ENCODE measurements at places on chromosomes 5 and 9.
A peak's percentile ranks its signal among the peaks of the same experiment; 100 is the strongest.

DNA sequence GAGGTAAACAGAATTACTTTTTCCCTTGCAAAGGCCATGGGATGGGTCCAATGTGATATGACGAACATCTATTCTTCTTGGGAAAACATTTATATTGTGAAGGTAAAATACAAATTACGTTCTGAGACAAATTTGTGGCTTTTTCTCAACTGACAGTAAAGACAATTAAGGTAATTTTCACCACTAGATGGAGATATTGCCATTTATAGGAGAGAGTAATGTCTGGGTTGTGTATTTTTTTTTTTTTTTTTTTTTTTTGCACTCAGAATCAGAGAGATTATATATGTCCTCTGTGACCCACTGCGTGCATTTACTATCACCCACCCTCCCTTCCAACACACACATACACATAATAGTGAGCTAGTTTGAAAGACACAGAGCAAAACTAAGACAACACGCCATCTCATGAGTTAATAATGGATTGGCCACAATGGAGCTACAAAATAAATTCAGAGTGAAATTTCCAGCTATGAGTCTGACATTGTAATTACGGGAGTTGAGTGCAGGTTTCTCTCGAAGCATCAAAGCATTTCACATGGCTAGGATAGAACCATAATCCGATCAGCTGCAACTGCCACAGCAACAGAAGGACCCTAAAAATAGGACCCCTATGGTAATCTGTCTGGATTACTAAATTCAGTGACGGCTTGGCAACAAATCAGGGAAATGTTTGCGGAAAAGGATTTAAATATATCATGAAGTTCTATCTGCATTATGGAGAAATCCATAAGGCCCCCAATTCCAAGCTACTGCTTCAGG is 49.2 kb downstream of the ANXA1 start:
- DNase-seq = peak; percentile 55

GRCh38 chr5:163730206-163730756 is 224.9 kb downstream of the MAT2B start:
- DNase-seq = no peak

DNA sequence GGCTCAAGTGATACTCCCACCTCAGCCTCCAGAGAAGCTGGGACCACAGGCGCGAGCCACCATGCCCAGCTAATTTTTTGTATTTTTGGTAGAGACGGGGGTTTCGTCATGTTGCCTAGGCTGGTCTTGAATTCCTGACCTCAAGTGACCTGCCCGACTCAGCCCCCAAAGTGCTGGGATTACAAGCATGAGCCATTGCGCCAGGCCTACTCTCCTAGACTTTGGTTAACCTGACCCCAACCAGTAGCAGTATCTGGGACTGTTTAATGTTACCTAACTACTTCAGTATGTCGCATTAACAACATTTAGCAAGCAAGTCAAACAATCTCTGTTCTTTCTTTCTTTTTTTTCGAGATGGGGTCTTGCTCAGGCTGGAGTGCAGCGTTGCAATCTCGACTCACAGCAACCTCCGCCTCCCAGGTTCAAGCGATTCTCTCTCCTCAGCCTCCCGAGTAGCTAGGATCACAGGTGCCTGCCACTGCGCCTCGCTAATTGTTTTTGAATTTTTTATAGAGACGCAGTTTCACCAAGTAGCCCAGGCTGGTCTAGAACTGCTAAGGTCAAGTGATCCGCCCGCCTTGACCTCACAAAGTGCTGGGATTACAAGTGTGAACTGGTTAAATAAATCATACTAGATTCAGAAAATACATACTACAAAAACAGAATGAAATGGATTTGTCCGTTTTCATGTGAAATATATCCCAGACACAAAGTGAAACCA is 2.0 kb downstream of the AK3 start:
- DNase-seq = no peak

DNA sequence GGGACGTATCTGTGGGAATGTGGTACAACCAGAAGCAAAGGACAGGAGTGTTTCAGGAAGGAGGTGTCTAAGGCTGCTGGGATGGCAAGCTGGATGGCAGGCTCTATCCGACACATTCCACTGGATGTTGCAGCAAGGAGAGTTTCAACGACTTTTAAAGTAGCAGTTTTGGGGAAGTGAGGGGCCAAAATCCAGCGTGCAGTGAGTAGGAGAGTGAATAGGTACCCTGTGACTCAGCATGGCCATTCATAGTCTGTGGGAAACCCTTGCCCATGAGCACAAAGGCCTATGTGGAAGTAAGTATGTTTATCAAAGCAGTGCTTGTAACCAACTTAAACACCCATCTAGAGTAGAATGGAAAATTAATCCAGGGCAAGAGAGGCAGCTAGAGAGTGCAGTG is 664.7 kb downstream of the ACTL7B start:
- no peak for DNase-seq

DNA sequence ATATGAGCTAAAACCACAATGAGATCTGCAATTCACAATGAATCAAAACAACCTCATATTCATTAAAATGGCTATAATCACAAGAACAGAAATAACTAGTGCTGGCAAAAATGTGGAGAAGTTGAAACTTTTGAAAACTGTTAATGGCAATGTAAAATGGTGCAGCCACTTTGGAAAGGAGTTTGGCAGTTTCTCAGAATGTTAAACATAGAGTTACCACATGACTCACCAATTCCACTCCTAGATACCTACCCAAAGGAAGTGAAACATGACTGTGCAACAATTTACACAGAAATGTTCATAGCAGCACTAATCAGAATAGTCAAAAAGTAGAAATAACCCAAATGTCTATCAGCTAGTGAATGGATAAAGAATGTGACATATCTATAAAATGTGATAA is 862.2 kb downstream of the DTWD2 start:
- DNase-seq = no peak

DNA sequence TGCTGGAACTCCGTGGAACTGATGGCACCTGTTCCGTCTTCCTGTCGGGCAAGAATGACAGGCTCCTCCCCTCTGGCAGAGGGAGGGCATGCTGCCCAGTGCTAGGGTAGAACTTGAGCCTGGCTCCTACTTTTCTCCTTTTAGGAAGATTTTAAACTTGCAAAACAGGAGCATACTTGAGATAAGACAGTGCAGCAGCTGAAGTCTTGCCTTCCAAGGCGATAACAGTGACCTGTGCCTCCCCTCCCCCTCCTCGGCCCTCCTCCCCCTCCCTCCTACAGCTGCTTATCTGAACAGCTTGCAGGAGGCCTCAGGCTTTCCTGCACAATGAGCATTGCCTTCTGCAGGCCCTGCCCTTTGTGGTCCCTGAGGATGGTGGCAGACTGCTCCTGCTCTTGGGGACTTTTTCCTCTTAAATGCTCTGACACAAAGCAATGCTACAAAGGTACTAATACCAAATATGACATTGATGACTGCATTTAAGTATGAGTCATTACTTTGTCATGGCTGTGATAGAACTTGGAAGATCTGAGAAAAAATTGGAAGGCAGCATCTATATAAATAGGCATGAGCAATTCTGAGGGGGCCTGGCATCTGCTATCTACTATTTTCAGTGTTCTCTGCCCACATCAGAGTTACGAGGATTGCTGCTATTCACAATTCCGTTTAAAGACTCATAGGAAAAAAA is 2.0 kb downstream of the GADD45G start:
- peak; percentile 58 for DNase-seq

DNA sequence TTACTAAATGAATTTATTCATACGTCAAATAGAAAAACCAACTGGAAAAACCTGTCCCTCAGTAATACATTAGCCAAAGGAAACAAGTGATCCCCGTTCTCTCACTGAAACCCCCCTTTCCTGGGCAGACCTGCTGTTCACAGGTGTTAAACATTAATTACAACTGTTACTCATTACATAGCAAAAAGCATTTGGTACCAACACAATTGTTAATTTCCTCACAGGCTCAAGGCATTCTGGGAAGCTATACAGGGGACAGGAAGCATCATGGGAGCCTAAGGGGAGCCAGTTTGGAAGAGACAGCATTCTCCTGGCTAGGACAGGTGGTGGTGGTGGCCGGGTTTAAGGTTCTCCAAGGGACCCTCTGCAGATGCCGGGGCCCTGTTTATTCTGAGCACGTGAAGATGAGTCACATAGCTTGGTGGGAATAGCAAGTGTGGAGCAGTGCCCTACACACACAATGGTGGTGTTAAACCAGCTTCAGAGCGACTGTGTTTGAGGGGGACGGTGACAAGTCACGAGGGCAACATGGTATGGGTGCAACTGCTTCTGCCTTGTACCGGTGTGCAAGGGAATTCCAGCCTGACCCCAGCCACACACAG is 62.6 kb upstream of the SLC25A51 start:
- no peak for DNase-seq

GRCh38 chr5:177524941-177525655 is 8.3 kb upstream of the DDX41 start:
- no peak for DNase-seq

GRCh38 chr9:124749781-124750180 is 21.3 kb downstream of the NR6A1 start:
- DNase-seq = no peak

DNA sequence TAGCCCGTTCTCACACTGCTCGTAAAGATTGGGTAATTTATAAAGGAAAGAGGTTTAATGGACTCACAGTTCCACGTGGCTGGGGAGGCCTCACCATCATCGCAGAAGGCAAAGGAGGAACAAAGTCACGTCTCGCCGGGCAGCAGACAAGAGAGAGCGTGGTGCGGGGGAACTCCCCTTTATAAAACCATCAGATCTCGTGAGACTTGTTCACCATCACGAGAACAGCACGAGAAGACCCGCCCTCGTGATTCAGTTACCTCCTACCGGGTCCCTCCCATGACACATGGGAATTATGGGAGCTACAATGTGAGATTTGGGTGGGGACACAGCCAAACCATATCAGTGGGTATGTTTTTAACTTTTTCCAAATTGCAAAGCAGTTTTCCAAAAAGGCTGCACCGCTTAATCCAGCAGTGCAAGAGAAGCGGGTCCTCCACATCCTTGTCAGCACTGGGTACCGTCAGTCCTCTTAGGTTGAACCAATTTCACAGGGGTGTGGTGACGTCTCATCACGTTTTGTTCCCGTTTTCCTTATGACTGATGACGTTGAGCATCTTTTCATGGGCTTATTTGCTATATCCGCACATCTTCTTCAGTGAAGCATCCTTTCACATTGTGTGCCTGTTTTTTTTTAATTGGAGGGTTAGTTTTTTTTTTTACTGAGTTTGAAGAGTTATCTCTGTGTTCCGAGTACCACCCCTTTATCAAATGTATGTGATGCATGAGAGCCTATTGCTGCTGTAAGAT is 8.0 kb upstream of the FCN2 start:
- DNase-seq = no peak

- DNase-seq = no peak
These were observed 424.6 kb upstream of the WWC1 start for GRCh38 chr5:167866797-167867196.

GRCh38 chr9:101270302-101270701 is 114.5 kb downstream of the BAAT start:
- no peak for DNase-seq

DNA sequence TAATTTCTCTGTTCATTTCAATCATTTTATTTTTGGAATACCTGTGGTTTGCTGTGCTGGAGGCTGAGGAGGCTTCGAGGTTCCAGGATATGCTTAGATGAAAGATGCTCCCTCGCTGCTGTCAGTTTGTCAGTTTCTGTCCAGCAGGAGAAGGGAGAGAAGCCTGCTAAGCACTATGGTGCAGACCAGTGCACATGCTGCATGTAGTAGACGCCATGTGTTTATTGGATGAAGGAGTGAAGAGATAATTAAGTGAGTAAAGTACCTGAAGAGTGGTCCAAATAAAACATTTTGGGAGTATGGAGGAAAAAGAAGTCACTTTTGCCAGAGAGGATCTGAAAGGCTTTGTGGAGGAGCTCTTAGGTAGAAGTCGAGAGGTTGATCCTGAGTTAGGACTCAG is 2.1 kb downstream of the PDZD2 start:
- DNase-seq = no peak

DNA sequence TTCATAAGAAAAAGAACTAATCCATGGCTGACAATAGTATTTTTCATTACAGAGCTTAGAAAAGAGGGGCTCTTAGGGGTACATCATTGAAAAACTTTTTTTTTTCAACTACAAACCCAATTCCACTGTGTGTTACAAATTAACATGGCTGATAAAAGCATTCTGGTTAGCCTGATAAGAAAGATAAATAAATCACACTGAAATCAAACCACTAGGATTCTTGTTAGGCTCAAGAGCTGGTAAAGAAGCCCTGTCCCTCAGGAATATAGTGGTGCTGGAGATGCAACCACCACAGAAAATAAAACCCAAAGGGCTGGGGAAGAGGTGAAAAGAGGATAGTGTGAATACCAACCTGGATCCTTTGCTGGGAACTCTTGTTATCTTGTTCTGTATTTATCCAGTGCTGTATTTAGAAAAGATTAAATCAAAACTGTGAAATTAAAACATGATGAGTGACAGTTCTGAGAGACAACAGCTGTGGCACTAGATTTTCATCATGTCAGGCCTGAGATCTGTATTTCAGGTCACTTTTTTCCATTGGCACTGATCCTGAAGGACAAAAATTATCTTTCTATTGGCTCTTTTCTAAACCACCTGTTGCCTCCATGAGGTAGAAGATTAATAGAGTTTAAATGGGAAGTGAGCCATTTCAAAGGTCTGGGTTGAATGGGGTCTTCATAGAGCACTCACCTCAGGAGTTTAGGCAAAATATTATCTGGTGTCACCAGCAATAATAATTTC is 118.6 kb downstream of the ARRDC3 start:
- DNase-seq = no peak

DNA sequence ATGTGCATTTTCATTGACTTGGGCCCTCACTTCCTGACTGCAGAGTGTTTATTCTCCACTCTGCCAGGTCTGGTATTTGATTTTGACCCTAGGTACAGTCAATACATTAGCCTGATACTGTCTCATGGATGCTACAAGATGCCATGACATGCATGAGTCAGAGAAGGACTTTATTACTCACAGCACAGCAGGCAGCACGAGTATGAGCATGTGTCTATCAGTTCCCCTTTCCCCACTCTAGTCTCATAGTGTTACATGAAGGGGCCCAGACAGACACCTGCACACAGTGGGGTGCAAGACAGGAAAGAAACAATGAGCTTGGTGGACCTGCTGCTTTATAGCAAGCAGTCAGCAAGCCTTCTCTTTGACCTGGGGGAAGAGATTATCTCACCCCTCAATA is 19.6 kb downstream of the ITGA2 start:
- no peak for DNase-seq

DNA sequence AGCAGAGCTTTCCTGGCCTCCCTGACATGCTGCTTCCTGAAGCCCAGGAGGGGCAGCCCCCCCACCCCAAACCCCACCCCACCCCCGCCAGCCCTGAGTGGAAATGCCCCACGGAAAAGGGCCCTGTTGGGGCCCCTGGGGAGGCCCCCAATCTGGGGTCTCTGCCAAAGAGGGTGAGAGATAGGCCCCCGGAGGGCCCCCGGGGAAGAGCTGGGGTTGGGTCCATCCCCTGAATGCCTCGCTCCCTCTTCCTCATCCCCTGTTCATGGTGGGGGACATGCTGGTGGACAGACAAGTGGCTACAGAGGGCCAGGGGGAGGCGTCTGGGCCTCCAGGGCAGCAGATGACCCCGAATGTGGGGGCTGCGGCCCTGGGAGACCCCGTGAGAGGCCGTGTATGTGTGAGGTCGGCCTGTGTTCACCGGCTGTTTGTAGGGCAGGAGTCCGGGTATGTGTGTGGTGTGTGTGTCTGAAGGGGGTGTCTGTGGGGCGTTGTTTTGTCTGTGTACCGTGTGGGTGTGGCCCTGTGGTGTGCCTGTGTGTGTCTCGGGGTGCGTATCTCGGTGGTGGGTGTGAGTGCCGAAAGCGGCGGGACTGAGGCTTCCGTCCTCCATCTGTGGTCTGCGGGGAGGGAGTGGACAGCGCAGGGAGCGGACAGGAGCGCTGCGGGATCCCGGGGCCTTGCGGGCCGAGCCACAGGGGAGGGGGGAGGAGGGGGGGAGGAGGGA is 11.3 kb downstream of the C9orf50 start:
- no peak for DNase-seq

All from NCI-H1436 (cell line).